Gastrocnemius medialis (tissue), 4 donors: ENCODE measurements at places on chromosomes 11 and 22. TPM values are rescaled to one million over a fixed set of nuclear protein-coding genes. Genes with fewer than 3 reads are reported as not detected.

The ANGPTL5 gene
- not detected for total RNA-seq

- H3K36me3 ChIP-seq: no peaks in the 10 kb centered on the region
- no peaks in the 10 kb centered on the region for H3K27me3 ChIP-seq
- DNase-seq: no peak
- H3K4me3 ChIP-seq: no peak within 1 kb of the TSS
- H3K4me1 ChIP-seq: no peaks in the 10 kb centered on the region
These were observed at the start of gene MRPL23 for GRCh38 chr11:1946812-1947484. Gene MRPL23, plus strand, starts transcription at chr11:1947332. Its CDS starts 31 bp downstream, at chr11:1947363.

DNA sequence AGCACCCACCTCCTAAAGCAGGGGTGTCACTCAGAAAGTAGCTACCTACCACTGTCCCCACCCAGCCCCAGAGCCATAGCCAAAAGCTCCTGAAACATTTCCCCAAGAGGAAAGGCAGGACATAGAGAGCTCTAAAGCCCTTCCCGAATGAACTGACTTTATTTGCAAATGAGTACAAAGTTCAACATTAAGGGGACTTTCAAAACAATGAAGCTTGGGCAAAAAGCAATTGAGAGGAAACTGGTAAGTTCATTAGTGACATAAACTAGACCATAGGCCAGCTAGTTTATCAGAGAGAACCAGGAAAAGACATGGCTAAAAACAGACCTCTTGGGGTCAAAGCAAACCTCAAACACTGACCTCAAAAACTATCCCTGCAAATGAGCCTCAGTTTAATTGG, 72.7 kb downstream of the IGLL5 start:
- DNase-seq: no peak
- no peaks in the 10 kb centered on the region for H3K36me3 ChIP-seq
- H3K27me3 ChIP-seq: no peaks in the 10 kb centered on the region
- H3K4me1 ChIP-seq: no peaks in the 10 kb centered on the region
- no peak overlapping the region for H3K4me3 ChIP-seq

DNA sequence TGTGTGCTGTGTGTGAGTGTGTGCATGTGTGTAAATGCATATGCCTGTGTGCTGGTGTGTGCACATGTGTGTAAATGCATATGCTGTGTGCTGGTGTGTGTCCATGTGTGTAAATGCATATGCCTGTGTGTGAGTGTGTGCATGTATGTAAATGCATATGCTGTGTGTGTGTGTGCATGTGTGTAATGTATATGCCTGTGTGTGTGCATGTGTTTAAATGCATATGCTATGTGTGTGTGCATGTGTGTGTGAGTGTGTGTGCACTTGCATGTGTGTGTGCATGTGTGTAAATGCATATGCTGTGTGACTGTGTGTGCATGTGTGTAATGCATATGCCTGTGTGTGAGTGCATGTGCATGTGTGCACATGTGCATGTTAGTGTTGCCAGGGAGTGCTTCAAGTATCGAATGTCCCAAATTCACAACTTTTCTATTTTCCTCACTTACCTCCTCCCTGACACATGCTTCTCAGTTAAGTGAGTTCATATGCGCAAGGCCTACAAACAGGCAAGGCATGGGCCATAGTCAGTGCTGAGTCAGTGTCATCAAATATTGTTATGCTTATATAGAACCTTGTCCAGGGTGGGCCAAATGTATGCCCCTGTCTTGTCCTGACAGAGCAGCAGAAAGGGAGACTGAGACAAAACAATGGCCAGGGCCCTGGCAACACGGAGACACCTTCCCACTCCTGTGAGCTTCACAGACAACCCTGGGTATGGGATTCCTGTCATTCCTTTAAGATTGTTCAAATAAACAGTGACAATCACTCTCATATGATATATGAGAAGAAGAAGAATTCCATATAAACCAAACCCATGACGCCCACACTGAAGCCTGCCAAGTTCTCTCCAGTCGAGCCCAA, 38.6 kb downstream of the GGTLC2 start:
- H3K27ac ChIP-seq: no peak overlapping the region
- no peaks in the 10 kb centered on the region for H3K27me3 ChIP-seq
- H3K4me1 ChIP-seq: no peaks in the 10 kb centered on the region
- no peak overlapping the region for H3K4me3 ChIP-seq

DNA sequence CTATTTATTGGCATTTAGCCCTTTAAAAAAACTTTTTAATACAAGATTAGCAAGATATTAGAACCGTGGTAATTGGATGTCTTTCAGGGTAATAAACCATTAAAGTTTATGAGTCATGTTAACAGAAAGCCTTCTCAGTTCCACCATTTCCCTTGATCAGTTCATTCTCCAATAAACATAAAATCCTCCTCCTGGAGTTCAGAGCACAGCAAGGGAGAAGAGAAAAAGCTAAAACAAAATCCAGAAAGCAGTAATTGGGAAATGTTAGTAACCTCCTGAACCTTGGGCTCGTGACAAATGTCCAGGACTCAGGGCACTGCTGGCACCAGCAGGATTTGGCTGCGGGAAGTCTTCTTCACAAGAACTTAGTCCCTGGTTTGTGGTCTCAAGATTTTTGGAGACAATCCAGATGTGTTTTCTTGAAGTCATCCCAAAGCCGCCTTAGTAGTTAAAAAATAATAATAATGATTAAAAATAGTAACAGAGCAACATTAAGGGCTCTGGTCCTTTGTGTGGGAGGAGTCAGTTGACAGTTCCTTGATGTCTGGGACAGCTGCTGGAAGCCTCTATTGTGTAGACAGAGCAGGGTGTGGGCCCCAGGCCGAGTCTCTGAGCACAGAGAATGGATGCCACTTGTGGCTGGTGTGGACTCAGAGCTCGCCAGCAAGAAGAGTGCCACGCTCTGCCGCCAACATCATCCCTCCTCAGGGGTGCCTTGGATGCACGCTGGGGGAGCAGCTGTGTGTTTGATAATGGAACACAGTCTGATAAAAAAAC, 43.4 kb upstream of the PITPNB start:
- DNase-seq: peak; percentile 45
- no peaks in the 10 kb centered on the region for H3K27me3 ChIP-seq
- H3K36me3 ChIP-seq: no peaks in the 10 kb centered on the region
- H3K27ac ChIP-seq: peak overlapping the region; percentile 81
- no peak overlapping the region for H3K4me3 ChIP-seq
- H3K4me1 ChIP-seq: peaks cover 26% of the 10 kb centered on the region

DNA sequence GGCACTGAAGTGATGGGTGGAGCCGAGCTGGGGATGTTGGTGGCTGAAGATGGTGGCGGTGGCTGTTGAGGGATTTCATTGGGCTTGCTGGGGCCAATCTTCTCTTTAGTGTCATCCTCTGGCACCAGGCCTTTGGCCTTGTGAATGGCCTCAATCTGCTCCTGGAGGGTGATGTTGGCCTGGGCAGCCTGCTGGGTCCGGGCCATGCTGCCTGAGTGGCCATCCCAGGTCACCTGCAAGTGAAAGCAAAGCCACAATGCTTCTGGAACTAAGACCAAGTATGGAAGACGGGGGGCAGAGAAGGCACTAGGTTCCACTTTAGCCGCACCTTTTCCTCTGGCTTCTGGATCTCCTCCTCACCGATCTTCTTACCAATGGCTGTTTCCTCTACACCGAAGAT, 12.1 kb upstream of the TBC1D10A start:
- H3K36me3 ChIP-seq: peaks cover 6% of the 10 kb centered on the region
- no peak overlapping the region for H3K4me3 ChIP-seq
- H3K27ac ChIP-seq: no peak overlapping the region
- no peaks in the 10 kb centered on the region for H3K27me3 ChIP-seq
- H3K4me1 ChIP-seq: peaks cover 38% of the 10 kb centered on the region
- peak; percentile 30 for DNase-seq
